ENCODE measurements at places on chromosomes 12 and 14.

- DNase-seq = no peak
Observed at GRCh38 chr12:94255006-94255405, 106.6 kb downstream of the PLXNC1 start.

DNA sequence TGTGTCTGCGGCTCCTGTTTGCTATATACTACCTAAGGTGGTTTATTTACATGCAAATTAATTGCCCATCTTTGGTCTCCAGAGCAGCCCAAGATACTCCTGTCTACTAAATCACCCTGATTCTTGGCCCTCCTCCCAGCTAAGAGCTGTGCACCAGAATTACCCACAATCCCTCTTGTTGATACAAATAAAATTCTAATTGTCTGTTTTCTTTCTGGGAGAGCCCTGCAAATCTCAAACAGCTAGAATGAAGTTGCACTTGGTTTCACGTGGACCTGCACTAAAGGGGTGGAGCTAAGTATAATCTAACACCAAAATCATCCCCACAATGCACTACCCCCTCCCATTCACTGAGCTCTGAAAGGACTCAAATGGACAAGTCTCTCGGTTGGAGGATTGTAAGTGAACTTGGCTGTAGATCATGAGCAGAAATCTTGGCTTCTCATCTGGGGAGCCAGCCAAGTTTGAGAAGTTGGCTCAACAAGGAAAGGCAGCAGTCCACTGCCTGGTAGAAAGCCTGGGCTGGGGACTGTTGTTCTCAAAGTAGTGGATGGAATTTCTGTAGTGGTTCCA, 6.6 kb downstream of the MAX start:
- DNase-seq = no peak

GRCh38 chr14:35384455-35385041, 20.0 kb downstream of the NFKBIA start:
- DNase-seq = no peak

GRCh38 chr14:81305743-81306142, 85.0 kb upstream of the GTF2A1 start:
- no peak for DNase-seq

GRCh38 chr14:76151398-76152332, at the start of gene GPATCH2L:
TSS of gene GPATCH2L (plus strand) at chr14:76151922. CDS start at chr14:76154364, 2,442 bp downstream.
- DNase-seq = peak; percentile 100

- DNase-seq = no peak
Observed at GRCh38 chr12:22543246-22544037, 900 bp downstream of the C2CD5 start.

GRCh38 chr12:57224973-57225679, 4.4 kb upstream of the SHMT2 start:
- DNase-seq = peak; percentile 80

- no peak for DNase-seq
Observed at GRCh38 chr14:45252366-45253069, 484 bp downstream of the MIS18BP1 start.

DNA sequence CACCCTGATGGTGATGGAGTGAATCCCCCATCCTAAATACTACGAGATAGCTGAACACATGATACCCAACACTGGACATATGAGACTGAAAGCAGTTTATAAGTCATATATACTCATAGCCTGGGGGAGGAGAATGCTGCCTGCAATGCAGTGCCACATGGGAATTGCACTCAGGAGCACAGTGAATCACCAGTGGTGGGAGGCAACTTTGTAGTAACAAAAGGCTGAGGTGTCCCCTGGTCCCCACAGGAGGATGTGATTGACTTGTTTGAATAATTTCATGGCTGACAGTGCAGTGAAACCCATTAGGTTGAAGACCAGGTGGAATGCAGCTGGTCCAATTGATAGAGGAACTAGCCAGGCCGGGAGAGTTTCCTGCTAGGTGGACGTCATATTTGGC, 20.2 kb downstream of the CCDC38 start:
- DNase-seq = no peak
